ENCODE measurements at places on chromosomes 1 and 21.

DNA sequence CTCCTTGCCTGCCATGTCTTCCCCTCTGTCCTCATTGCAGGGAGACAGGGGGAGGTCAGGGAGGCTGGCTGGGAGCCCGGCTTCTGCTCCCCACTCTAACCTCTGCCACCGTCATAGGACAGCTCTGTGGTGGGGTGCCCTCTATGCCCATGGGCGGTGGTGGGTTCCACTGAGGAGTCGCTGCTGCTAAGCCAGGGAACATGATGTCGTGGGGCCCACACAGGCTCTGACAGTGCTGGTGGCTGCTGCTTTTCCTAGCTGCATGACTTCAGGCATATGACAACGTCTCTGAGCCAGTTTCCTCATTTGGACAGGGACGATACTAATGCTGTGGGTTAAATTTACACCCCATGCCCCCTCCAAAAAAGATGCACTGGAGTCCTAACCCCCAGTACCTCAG, 14.7 kb downstream of the KCNA10 start:
- no peak for DNase-seq
- H3K4me3 ChIP-seq = no peak overlapping the region
- no peaks in the 10 kb centered on the region for H3K36me3 ChIP-seq
- no peak overlapping the region for H3K27ac ChIP-seq
- peaks cover 10% of the 10 kb centered on the region for H3K4me1 ChIP-seq

DNA sequence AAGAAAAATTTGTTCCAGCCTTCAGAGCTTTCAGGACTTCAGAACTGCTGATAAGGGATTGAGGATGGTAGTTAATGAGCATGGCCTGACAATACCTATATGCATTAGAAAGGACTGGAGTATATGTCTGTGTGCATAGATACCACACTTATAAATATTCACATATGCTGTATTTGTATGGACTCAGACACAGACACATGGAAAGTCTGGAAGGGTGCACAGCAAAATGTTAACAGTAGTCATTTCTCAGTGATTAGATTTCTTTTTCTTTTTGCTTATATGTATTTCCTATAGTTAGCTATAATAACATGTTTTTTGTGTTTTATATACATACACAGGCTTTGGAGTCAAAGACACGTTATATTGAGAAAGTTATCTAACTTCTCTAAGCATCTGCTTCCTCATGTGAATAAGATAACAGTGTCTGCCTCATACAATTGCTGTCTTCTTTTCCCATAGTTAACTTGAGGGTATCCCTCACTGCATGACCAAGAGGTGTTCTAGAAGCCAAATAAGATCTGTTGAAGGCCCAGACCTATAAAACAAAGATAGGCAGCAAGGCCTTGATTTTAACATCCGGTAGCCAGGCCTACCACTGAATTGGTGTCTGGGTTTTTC, 31.3 kb downstream of the INPP5B start:
- no peaks in the 10 kb centered on the region for H3K36me3 ChIP-seq
- H3K27me3 ChIP-seq = no peaks in the 10 kb centered on the region
- H3K4me1 ChIP-seq = no peaks in the 10 kb centered on the region

GRCh38 chr1:45686015-45686287, 382 bp downstream of the GPBP1L1 start:
- no peaks in the 10 kb centered on the region for H3K36me3 ChIP-seq
- no peaks in the 10 kb centered on the region for H3K27me3 ChIP-seq
- peak overlapping the region; percentile 96 for H3K4me3 ChIP-seq
- peak; percentile 84 for DNase-seq
- H3K27ac ChIP-seq = peak overlapping the region; percentile 91

DNA sequence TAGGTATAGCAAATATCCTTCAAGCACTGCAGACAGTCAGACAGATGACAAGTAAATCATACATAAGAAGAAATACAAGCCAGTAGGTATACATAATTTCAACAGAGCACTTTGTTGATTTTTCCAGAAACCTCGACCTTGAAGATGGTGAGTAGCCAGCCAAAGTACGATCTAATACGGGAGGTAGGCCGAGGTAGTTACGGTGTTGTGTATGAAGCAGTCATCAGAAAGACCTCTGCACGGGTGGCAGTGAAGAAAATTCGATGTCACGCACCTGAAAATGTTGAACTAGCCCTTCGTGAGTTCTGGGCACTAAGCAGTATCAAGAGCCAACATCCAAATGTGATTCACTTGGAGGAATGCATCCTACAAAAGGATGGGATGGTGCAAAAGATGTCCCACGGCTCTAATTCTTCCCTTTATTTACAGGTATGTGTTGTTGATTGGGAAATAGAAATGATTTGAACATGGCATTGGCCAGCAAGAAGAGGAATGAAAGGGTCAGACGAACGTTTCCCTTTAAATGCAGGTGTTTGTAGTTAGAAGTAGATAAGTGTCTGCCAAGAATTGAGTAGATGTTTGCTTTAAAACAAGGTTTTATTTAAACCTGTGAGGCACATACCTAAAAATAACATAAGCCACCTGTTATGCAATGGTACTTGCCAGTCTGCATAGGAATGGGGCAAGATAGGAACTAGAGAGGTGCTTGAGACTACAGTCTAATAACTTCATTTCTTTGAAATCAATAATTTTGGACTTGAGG, 2.7 kb downstream of the PDIK1L start:
- DNase-seq = no peak
- no peak overlapping the region for H3K4me3 ChIP-seq
- peaks cover 10% of the 10 kb centered on the region for H3K27me3 ChIP-seq
- H3K27ac ChIP-seq = no peak overlapping the region

DNA sequence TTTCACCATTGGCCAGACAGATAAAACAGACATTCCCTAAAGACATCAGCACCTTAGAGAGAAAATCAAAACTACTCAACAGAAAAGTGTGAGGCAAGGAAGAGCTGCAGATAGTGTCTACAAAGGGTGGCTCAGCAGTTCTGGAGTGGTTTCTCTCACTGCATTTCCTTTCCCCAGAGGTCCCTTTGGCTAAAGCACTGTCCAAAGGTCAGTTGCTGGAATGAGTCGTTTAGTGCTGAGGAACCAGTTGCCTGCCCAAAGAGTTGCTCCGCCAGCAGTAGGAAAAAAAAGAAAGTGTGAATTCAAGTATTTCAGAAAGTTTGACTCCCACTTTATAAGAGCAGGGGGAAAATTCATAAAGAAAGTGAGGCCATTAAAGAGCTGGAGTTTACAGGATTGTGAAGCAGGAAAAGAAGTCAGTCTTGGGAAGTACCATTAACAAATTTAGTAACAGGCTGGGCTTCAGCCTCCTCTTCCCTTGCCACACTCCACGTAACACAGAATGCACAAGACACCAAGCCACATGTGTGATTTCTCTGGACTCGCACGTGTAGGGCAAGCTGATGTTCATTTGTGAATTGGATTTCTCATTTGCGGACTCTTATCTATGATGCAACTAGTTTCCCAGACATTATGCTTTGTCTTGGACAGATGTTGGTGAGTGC, 122.2 kb downstream of the RUNX1 start:
- H3K4me3 ChIP-seq = no peak overlapping the region
- no peaks in the 10 kb centered on the region for H3K27me3 ChIP-seq
- no peak for DNase-seq
- H3K4me1 ChIP-seq = no peaks in the 10 kb centered on the region

Data from neural progenitor cell (in vitro differentiated cells).